ENCODE measurements at places on chromosomes 5 and 9. TPM values are rescaled to one million over a fixed set of nuclear protein-coding genes. Genes with fewer than 3 reads are reported as not detected.

Gene PTGDS
- total RNA-seq = 4.8 TPM

Gene ERCC8
- 19.9 TPM for total RNA-seq

Gene RLN2
- total RNA-seq = not detected

Gene PLPPR1
- not detected for total RNA-seq

Gene CSF2
- total RNA-seq = not detected

Gene STC2
- total RNA-seq = 16.2 TPM

Gene PCDHA11
- total RNA-seq = under 0.01 TPM

Gene GABRA6
- not detected for total RNA-seq

Gene ADAMTS19
- total RNA-seq = 0.39 TPM

Gene CACNA1B
- total RNA-seq = under 0.01 TPM

Gene C5orf58
- total RNA-seq = not detected

Gene PHAX
- 44.2 TPM for total RNA-seq

Gene CYLC2
- total RNA-seq = not detected

Gene ABO
- total RNA-seq = not detected

Gene ABITRAM
- 10.0 TPM for total RNA-seq

Gene GFRA3
- not detected for total RNA-seq

All from subcutaneous preadipocyte (primary cell).